ENCODE measurements at places on chromosomes 1 and 21.

GRCh38 chr1:43285269-43285990 lies at the start of gene C1orf210:
Gene C1orf210 (minus strand): TSS chr1:43285581. CDS start chr1:43283270, 2,311 bp downstream.
- DNase-seq = peak; percentile 67

DNA sequence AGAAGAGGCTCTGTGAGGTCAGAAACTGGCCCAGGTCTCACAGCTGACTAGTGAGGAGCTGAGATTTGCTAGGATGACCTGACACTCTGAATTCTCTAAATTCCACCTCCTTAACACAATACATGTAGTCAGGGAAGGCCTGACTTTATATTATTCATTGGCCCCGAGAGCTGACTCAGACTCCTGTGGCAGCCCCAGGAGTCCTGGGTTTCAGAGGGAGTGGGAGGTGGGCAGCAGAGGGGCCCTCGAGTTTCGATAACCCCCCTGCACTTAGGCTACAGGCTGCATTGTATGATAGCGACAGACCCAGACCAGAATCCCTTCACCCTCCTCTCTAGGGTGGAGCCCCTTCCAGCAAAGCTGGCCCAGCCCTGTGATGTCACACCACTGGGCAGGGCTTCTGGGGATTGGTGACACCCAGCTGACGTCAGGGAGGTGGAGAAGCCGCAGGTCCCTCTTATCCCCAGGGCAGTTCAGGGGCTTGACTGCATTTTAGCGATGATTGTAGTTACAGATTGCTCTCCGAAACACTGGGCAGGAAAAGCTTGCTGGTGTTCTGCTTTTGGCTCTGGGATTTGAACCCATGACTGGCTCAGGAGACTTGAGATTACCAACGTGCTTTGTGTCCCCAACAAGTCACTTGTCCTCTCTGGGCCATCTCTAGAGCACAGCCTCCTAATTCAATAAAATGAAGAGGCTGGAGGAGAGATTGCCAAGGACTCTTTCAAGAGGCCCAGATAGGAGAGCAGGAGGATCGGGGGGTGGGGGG lies 17.0 kb upstream of the GPR37L1 start:
- no peak for DNase-seq

DNA sequence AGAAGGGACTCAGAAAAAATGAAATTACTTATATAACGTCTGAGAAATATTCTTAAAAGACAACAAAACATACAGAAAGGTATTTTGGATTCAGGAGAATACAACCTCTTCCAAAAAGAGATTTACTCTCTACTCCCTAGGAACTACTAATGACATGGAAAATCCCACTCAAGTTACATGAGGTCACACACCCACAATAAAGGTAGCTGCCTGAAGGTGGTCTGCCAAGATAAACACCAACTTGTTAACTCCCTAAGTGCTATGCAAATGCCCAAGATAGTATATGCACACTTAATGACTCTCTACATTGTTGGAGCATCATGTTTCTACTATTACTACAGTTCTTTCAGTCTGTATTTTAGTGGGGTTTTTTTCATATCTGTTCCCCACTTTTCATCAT lies 26.5 kb downstream of the RERE start:
- DNase-seq = no peak

GRCh38 chr1:169129109-169129784 lies 22.8 kb downstream of the ATP1B1 start:
- DNase-seq = no peak

GRCh38 chr1:28246427-28246832 lies 10.5 kb downstream of the ATP5IF1 start:
- no peak for DNase-seq

DNA sequence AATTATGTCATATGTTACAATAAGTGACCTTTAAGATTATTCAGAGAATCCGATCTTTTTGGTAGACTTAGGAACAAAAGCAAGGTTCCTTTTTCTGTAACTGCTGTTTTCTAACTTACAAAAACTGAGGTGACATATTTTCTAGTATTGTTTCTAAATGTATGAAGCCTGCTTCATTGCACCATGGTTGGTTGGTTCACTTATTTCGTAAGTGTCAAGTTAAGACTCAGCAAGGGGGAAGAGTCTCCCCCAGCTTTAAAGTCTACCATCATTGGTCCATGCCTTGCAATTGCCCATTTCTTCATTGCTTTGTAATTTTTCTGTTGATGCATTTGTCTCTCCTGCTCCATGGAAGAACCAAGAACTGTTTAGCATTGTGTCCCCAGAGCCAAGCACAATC lies 136.9 kb downstream of the DISC1 start:
- no peak for DNase-seq

- DNase-seq = no peak
Measured at GRCh38 chr21:33810766-33811165, 104.8 kb downstream of the ATP5PO start.

GRCh38 chr1:30257742-30258380 lies 465.5 kb downstream of the MATN1 start:
- DNase-seq = no peak

- DNase-seq = no peak
Measured at GRCh38 chr1:205766038-205766437, 9.2 kb downstream of the RAB29 start.

GRCh38 chr1:81478219-81478618 lies 322.5 kb upstream of the ADGRL2 start:
- no peak for DNase-seq

- no peak for DNase-seq
Measured at GRCh38 chr1:44035726-44036408, 4.6 kb upstream of the SLC6A9 start.

DNA sequence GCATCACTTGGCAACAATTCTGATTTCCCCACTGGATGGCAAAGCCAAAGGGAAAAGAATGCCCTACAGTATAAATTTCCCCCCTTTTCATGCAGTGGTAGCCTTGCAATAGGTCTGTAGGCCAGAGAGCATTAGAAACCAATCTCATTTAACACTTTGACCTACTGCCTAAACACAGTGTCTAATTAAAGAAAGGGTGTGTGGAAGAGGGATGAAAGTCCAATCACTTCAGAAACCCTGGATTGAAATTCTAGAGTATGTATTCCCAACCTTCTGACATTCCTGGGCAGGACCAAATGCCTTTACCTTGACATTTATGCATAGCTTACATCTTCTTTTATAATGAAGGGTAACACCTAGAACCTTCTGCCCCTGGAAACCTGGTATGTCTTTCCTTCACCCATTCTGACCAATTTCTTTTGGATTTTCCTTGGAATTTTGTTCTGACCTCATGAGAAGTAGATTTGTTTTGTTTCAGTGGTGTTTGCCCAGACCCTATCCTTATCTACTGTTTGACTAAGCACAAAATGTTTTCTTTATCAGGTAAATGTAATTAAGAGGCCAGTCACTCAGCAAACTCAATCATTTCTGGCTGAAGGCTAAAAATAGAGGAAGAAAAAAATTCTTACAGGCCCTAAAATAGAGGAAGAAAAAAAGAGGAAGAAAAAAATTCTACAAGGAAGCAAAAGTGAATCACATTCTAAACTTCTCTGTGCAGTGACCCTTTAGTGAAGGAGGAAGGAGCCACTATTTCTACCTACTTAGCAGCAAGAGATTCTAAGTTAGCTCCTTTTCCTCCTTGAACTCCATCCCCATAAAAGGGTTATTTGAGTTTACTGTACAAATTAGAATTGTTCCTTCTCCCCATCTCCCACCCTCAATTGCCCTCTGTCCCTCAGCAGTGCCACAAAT lies 129.5 kb upstream of the DSCAM start:
- no peak for DNase-seq

GRCh38 chr1:205978676-205979075 lies 24.5 kb downstream of the RAB7B start:
- no peak for DNase-seq

- DNase-seq = no peak
Measured at GRCh38 chr1:51675177-51675780, 58.4 kb downstream of the OSBPL9 start.

DNA sequence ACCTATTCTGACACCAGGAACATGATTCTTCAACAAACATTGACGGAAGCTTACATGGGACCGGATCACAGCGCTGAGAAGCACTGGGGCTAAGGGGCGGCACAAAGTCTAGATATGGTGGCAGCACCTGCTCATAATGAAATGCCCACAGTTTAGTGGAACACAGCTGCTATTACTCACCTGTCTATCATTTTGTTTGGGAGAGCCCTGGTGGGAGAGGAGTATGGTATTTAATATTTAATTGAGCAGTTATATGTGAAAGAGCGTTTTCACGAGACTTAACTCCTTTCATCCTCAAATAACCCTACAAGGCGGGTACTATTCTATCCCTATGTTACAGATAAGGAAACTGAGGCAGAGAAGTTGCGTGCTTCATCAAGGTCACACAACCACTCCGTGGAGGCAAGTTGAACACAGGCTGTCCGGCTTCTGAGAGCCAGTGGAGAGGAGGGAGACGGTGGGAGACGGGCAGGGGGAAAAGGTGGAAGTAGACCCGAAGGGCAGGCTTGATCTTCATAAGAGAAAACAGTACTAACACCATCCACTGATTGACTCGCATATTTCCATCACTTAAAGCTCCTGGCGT lies 790 bp upstream of the TSNAX start:
- no peak for DNase-seq

DNA sequence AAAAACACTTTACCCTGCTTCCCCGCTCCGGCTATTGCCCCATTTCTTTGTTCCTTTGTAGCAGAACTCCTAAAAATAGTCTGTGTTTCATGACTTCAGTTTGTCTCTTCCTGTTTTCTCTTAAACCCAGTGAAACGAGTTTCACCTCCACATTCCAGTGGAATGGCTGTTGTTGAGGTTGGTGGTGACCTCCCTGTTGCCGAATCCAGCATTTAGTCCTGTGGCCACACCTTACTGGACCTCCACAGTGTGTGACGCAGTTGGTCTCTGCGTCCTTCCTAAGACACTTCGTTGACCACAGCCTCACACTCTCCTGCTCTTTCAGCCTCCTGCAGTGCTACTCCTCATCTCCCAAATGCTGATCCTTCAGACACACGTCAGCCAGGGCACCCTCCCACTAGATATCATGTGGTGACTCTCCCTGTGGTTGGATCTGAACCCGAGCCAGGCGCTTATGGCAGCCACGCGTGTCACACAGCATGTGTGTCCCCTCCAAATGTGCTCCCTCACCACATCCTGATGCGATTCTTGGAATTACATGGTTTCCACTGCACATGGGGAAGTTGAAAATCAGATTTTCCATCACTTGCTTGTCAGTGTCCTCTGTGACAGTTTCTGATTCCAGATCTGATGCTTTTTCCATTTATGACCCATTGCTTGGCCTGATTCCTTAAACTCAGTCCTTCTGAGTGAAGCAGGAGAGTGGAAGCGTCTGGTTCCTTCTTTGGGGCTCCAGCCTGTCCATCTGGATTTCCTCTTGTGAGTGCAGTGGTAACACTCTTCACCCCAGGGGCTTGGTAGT lies 99.1 kb upstream of the ARTN start:
- no peak for DNase-seq

- peak; percentile 83 for DNase-seq
Measured at GRCh38 chr1:78114034-78114956, 68.5 kb downstream of the GIPC2 start.

- no peak for DNase-seq
Measured at GRCh38 chr1:100164216-100164615, 13.8 kb downstream of the LRRC39 start.

DNA sequence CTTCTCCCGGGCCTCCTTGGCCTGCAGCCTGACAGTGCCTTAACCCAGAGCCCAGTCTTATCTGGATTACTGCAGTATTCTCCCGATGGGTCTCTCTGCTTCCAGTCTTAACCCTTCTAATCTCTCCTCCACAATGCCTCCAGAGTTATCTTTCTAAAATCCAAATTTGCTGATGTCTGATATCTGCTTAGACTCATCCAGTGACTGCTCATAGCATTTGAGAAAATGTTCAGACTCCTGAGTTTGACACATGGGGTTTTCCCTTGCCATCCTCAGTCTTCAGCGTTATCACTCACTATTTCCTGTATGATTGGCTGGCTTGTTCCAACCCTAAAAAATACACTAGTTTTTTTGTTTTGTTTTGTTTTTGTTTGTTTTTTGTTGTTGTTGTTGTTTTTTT lies 102.0 kb downstream of the FMN2 start:
- no peak for DNase-seq

DNA sequence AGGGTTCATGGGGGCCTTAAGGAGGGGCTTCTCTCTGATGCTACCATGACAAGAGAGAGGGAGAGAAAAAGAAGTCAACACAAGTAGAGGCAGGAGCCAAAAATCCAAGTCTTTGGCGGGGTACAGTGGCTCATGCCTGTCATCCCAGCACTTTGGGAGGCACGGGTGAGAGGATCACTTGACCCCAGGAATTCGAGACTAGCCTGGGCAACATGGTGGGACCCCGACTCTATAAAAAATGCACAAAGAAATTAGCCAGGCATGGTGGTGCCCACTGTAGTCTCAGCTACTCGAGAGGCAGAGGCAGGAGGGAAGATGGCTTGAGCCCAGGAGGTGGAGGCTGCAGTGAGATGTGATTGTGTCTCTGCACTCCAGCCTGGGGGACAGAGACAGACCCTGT lies 8.7 kb downstream of the PLA2G5 start:
- no peak for DNase-seq

GRCh38 chr21:31287201-31287600 lies 56.9 kb downstream of the TIAM1 start:
- DNase-seq = no peak

DNA sequence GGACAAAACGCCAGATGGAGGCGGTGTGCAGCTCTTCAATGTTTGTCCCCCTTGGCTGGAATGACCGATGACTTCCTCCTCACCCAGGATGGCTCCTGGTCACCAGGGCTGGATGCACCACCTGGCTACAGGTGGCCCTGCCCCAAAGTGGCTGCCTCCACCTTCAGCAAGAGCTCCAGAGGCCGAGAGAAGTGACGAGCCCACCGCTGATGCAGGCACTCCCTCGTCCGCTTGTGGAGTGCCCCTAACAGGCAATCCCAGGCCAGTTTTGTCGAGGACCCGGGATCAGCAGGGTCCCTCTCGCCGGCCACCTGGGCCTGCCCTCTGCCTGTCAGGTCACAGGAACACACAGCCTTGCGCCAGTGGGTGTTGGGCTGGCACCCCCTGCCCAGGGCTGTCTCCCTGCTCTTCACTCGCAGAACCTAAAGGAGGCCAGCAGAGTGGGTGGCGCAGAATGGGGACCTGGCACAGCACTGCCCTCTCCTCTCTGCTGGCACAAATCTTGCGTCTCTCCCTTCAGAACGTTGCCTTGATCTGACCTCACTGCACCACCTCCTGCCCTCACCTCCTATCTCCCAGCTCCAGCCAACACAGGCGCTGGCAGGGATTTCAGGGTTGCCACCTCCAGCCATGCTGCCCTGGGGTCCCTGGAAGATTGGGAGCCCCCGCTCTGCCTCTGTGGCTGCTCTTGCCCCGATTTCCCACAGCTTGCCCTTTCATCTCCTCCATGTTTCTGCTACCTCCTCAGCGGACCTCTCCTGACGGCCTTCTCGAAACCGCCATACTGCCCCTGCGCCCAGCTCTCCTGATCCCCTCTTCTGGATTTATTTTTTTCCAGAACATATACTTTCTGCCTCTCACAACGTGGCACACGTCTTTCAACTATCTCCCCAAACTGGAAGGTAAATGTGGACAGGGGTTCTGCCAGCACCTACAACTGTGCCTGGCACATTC lies 38.6 kb downstream of the SLC45A1 start:
- DNase-seq = no peak

DNA sequence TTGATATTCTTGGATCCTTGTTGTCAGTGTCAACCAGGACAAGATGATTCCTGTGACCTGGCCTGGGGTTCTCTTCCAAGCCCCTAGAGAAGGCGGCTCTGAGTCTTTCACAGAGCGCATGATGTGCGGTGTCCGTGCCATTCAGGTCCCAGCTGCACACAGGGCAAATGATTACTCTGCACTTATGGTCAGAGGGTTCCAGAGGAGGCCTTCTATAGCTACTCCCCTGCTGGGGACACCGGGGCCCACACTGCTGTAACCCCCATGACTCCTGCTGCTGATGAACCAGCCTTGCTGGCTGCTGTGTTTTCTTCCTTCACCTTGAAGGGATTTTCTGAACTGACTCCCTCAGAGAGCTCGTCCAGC lies 1.5 kb downstream of the PTGFRN start:
- DNase-seq = no peak

- DNase-seq = no peak
Measured at GRCh38 chr1:104933846-104934245, 1184.1 kb downstream of the AMY1C start.

Measured in LNCaP clone FGC (cell line).